Sigmoid colon (tissue), 7 donors: ENCODE measurements at places on chromosomes 13 and 19. TPM values are rescaled to one million over a fixed set of nuclear protein-coding genes. Genes with fewer than 3 reads are reported as not detected.
A peak's percentile ranks its signal among the peaks of the same experiment; 100 is the strongest.

TLE5 gene
- total RNA-seq, result 671 TPM

SACS gene
- total RNA-seq, result 32.5 TPM

- peak overlapping the region; percentile 97 for H3K27ac ChIP-seq
- no peak for DNase-seq
- peaks cover 11% of the 10 kb centered on the region for H3K36me3 ChIP-seq
Observed at GRCh38 chr19:48964205-48965039, 687 bp upstream of the FTL start.

DNA sequence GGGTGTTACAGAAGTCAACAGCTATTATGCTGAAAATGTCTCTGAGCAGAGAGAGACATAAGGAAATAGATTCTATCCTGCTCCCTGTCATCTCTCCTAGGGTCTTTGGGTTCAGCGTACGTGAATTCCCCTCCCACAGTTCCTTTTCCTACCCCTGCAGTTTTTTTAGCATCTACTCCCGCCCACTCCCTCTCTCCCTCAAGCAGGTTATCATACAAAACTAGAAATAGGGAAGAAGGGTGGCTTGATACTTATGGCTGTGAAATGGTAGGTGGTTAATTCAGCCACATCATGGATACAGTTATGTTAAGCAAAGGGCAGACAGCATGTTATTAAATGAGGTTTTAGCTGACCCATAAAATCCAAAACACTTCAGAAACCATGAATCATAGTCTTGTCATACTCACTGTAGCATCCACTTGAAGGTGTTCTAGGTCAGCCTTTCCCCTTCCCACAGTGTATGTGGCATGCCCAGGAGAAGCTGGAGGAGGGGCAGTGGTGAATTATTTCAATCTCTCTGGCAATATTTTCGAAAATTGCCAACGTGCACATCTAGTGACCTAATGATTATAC, 236.8 kb upstream of the SERP2 start:
- no peak overlapping the region for H3K4me3 ChIP-seq
- DNase-seq, result no peak
- H3K4me1 ChIP-seq, result peaks cover 9% of the 10 kb centered on the region
- H3K27me3 ChIP-seq, result no peaks in the 10 kb centered on the region
- H3K27ac ChIP-seq, result no peak overlapping the region

- H3K36me3 ChIP-seq, result no peaks in the 10 kb centered on the region
- peaks cover 18% of the 10 kb centered on the region for H3K4me1 ChIP-seq
- no peak overlapping the region for H3K27ac ChIP-seq
- no peak for DNase-seq
- no peaks in the 10 kb centered on the region for H3K27me3 ChIP-seq
Observed at GRCh38 chr13:29805994-29806979, 44.1 kb downstream of the UBL3 start.

DNA sequence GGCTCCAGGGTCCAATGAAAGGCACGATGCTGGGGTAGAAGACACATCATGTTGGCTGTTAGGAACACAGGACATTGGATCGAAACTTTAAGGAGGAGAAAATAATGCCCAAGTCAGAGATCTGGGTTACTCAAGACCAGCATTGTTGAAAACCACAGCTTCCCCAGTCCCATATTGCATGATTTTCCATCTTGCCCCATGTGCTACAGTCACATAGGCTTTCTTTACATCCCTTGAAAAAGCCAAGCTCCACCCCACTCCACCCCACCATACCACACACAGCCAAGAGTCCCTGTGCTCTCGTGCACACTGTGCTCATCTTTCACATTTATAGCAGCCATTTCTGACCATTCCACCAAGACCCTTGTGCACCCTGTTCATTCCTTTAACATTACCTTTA, 636.2 kb downstream of the DIAPH3 start:
- no peak for DNase-seq
- peaks cover 24% of the 10 kb centered on the region for H3K4me1 ChIP-seq
- H3K4me3 ChIP-seq, result no peak overlapping the region
- no peaks in the 10 kb centered on the region for H3K36me3 ChIP-seq
- H3K27me3 ChIP-seq, result no peaks in the 10 kb centered on the region

RASGRP4 gene
- total RNA-seq, result 2.5 TPM

OLFM4 gene
- total RNA-seq, result 1.1 TPM

OSCAR gene
- total RNA-seq, result not detected

GRCh38 chr19:5837761-5838352, 1.6 kb downstream of the FUT6 start:
- H3K4me1 ChIP-seq, result no peaks in the 10 kb centered on the region
- no peaks in the 10 kb centered on the region for H3K36me3 ChIP-seq
- DNase-seq, result no peak
- H3K27ac ChIP-seq, result no peak overlapping the region

DNA sequence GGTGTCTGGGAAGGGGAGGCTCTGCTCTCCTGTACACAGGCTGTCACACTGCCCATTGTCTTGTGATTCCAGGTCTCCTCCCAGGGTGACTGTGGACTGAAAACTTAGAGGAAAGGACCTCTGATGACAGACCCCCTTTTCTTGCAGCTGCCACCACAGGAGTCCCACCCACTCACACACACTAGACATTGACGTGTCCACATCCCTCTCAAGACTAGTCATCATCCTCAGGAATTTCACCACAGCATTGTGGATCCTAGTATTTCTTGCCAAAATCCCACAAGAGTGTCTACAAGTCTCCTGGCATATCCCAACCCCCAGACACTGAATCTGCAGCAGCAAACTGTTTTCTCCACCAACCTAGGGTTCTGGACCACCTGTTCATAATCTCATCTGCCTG, 5.3 kb downstream of the ZNF85 start:
- no peaks in the 10 kb centered on the region for H3K27me3 ChIP-seq
- no peaks in the 10 kb centered on the region for H3K36me3 ChIP-seq
- DNase-seq, result no peak
- no peak overlapping the region for H3K27ac ChIP-seq
- no peak overlapping the region for H3K4me3 ChIP-seq

GRCh38 chr13:113358653-113359190, 5.2 kb downstream of the GRTP1 start:
- peaks cover 12% of the 10 kb centered on the region for H3K36me3 ChIP-seq
- DNase-seq, result no peak
- H3K27me3 ChIP-seq, result no peaks in the 10 kb centered on the region
- H3K27ac ChIP-seq, result no peak overlapping the region
- H3K4me1 ChIP-seq, result no peaks in the 10 kb centered on the region

CUL4A gene
- total RNA-seq, result 74.5 TPM

DNA sequence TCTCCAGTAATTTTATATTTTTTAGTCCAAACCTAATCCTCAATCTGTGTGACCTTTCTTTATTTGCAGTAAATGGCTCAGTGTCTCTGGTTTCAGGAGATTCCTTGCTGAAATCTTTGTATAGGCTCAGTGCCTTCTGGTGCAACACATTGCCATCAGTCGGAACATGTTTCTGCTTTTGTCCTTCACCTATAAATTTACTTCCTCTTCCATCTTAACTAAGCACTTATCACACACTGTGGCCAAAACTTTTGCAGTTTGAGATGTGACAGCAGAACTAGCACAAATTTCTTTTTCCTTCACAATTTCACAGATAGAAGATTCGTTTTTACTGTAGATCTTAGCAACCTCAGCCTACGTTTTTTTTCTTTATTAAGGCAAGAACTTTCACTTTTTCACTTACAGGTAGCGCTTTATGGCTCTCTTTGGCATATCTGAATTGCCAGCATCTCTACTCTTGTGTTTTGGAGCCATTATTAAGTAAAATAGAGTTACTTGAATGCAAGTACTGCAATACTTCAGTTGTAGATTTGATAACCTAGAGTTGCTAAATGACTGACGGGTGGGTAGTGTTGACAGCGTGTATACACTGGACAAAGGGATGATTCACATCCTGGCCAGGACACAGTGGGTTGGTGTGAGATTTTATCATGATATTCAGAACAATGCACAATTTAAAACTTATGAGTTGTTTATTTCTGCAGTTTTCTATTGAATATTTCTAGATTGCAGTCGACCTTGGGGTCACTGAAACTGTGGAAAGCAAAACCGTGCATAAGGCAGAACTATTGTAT, 44.3 kb downstream of the NDFIP2 start:
- H3K4me3 ChIP-seq, result no peak overlapping the region
- H3K36me3 ChIP-seq, result peaks cover 4% of the 10 kb centered on the region
- no peak overlapping the region for H3K27ac ChIP-seq

- peak overlapping the region; percentile 87 for H3K27ac ChIP-seq
- peak overlapping the region; percentile 58 for H3K4me3 ChIP-seq
- peak; percentile 94 for DNase-seq
- H3K27me3 ChIP-seq, result no peaks in the 10 kb centered on the region
Observed at GRCh38 chr13:52195401-52195837, 36.0 kb upstream of the NEK3 start.

MAST3 gene
- 6.9 TPM for total RNA-seq

- no peaks in the 10 kb centered on the region for H3K4me1 ChIP-seq
- H3K27ac ChIP-seq, result no peak overlapping the region
- no peaks in the 10 kb centered on the region for H3K36me3 ChIP-seq
- no peak overlapping the region for H3K4me3 ChIP-seq
- H3K27me3 ChIP-seq, result peaks cover 39% of the 10 kb centered on the region
Observed at GRCh38 chr13:111895896-111896821, 170.8 kb upstream of the SOX1 start.

DNA sequence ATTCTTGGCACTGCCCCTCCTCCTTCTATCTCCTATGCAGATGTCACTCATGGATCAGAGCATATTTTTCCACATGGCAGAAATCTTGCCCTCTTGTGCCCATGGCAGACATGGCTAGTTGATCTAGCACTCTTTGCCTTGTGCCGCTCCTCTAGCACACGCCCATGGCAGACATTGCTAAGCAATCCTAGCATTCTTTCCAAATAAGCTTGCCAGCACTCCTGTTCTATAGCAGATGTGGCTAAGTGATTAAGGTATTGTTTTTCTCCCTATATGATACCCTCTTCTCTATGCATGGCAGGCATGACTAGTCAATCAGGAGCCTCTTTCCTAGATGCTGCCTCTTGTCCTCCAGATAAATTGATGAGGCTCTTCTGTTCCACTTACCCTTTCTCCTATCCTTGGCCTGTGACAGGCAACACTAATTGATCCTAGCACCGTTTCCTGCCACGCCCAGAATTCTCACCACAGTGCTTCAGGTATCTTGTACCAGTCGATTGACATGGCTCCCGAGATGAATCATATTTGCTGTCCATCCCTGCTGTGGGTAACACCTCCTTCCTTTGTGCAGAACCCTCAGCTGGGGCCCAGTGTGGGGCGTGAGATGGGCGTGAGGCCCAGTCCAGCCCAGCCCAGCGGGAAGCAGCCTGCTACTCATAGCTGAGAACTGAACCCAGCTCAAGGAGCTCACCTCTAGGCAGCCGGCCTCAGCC, 26.9 kb downstream of the TMED1 start:
- peaks cover 5% of the 10 kb centered on the region for H3K36me3 ChIP-seq
- no peak overlapping the region for H3K27ac ChIP-seq
- DNase-seq, result no peak
- no peaks in the 10 kb centered on the region for H3K27me3 ChIP-seq

GRCh38 chr19:16726916-16727315, 7.3 kb downstream of the NWD1 start:
- no peak overlapping the region for H3K4me3 ChIP-seq
- no peaks in the 10 kb centered on the region for H3K4me1 ChIP-seq
- H3K27me3 ChIP-seq, result no peaks in the 10 kb centered on the region
- no peak overlapping the region for H3K27ac ChIP-seq
- DNase-seq, result no peak
- no peaks in the 10 kb centered on the region for H3K36me3 ChIP-seq

- H3K4me3 ChIP-seq, result no peak overlapping the region
- peaks cover 21% of the 10 kb centered on the region for H3K27me3 ChIP-seq
Observed at GRCh38 chr19:862581-863314, 3.3 kb downstream of the CFD start.

TSHZ3 gene
- 23.9 TPM for total RNA-seq

GRCh38 chr19:2255112-2255845, 938 bp downstream of the JSRP1 start:
- H3K36me3 ChIP-seq, result no peaks in the 10 kb centered on the region
- H3K4me1 ChIP-seq, result no peaks in the 10 kb centered on the region
- H3K27ac ChIP-seq, result no peak overlapping the region
- no peak overlapping the region for H3K4me3 ChIP-seq
- DNase-seq, result no peak
- H3K27me3 ChIP-seq, result peaks cover 41% of the 10 kb centered on the region

- no peak overlapping the region for H3K4me3 ChIP-seq
- no peaks in the 10 kb centered on the region for H3K36me3 ChIP-seq
- H3K27me3 ChIP-seq, result no peaks in the 10 kb centered on the region
- H3K27ac ChIP-seq, result peak overlapping the region; percentile 59
- no peak for DNase-seq
Observed at GRCh38 chr13:33280279-33280905, 5.2 kb downstream of the STARD13 start.

GRCh38 chr19:1417681-1418495, 10.5 kb downstream of the DAZAP1 start:
- no peak for DNase-seq
- H3K4me3 ChIP-seq, result no peak overlapping the region
- peaks cover 73% of the 10 kb centered on the region for H3K4me1 ChIP-seq
- peak overlapping the region; percentile 36 for H3K27ac ChIP-seq

- H3K27me3 ChIP-seq, result no peaks in the 10 kb centered on the region
- H3K36me3 ChIP-seq, result peaks cover 32% of the 10 kb centered on the region
- H3K27ac ChIP-seq, result peak overlapping the region; percentile 58
- no peaks in the 10 kb centered on the region for H3K4me1 ChIP-seq
Observed at GRCh38 chr19:2081873-2082810, 14.0 kb downstream of the MOB3A start.

DNA sequence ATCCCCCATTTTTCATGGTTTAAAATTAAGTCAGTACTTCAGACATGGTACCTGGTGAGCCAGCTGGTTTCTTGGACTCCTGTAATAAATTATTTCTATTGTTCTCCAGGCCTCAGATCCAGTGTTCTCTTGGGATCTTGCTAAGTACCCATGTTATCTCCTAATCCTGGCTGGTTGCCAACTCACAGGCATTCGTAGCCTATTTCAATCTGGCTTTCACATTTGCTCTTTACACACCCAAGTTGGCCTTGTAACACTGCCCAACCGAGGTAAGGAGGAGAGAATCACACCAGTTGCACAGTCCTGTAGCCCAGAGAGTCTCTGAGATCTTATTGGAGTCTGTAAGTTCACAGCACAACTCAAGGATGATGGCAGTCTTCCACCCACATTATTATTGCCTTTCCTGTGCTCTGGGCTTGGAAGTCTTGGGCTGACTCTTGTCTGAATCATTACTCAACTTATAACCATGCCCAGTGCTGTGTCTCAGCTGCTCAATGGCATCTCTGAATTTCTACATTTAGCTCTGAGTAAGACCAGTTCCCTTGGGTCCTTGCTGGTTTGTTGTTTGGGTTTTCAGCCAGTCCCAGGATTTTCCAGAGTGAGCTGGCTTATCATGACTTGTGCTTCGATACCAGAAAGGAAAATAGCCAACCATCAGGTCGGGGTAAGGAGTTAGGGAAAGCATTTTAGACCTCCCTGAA, 76.6 kb upstream of the KLF12 start:
- no peaks in the 10 kb centered on the region for H3K36me3 ChIP-seq
- no peak for DNase-seq
- H3K4me1 ChIP-seq, result peaks cover 13% of the 10 kb centered on the region
- no peaks in the 10 kb centered on the region for H3K27me3 ChIP-seq
- H3K27ac ChIP-seq, result no peak overlapping the region

CDX2 gene
- not detected for total RNA-seq

IGFL1 gene
- not detected for total RNA-seq

PLK5 gene
- total RNA-seq, result not detected

SIGLEC6 gene
- total RNA-seq, result 2.1 TPM
